ENCODE measurements at places on chromosomes 5 and 9.

GRCh38 chr9:130126721-130127433 lies 45.3 kb upstream of the NCS1 start:
- peaks cover 9% of the 10 kb centered on the region for H3K4me1 ChIP-seq
- no peak overlapping the region for H3K27ac ChIP-seq
- DNase-seq: no peak
- no peak overlapping the region for H3K4me3 ChIP-seq
- H3K36me3 ChIP-seq: peaks cover 25% of the 10 kb centered on the region

GRCh38 chr5:39657943-39658342 lies 233.2 kb upstream of the DAB2 start:
- no peak overlapping the region for H3K27ac ChIP-seq
- peaks cover 5% of the 10 kb centered on the region for H3K4me1 ChIP-seq
- no peak for DNase-seq
- H3K36me3 ChIP-seq: no peaks in the 10 kb centered on the region
- H3K27me3 ChIP-seq: no peaks in the 10 kb centered on the region
- no peak overlapping the region for H3K4me3 ChIP-seq

GRCh38 chr5:176619203-176619568 lies 9.2 kb upstream of the GPRIN1 start:
- no peaks in the 10 kb centered on the region for H3K4me1 ChIP-seq
- DNase-seq: no peak
- H3K27ac ChIP-seq: no peak overlapping the region
- H3K4me3 ChIP-seq: no peak overlapping the region

DNA sequence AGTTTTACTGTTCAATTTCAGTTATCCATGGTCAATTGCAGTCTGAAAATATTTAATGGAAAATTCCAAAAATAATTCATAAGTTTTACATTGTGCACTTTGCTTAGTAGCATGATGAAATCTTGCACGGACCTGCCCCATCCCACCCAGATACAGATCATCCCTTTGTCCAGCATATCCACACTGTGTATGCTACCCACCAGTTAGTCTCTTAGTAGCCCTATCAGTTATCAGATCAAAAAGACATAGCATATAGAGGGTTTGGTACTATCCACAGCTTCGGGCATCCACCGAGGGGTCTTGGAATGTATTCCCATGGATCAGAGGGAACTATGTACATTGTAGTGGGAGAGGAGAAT lies 97.7 kb downstream of the SLC44A1 start:
- no peaks in the 10 kb centered on the region for H3K27me3 ChIP-seq
- no peak overlapping the region for H3K27ac ChIP-seq
- no peaks in the 10 kb centered on the region for H3K36me3 ChIP-seq
- H3K4me1 ChIP-seq: no peaks in the 10 kb centered on the region

DNA sequence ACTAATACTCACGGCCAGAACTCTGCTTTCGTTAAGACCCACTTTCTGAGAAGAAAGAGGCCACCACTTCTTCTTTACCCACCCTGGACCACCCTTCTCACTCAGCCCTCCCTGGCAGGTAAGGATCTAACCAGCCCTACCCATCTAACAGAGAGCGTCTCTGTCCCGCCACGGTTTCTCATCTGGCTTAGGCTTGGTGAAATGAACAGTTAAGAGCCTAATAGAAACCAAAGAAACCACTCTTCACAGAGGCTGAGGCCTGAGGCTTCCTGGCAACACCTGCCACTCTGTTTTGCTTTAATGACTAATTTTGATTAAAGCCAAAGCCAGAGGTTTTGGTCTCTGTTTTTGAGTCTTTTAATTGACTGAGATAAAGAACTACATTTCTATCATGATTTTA lies 354.1 kb upstream of the SLC30A5 start:
- H3K36me3 ChIP-seq: no peaks in the 10 kb centered on the region
- H3K4me3 ChIP-seq: no peak overlapping the region
- DNase-seq: no peak
- no peaks in the 10 kb centered on the region for H3K27me3 ChIP-seq
- H3K27ac ChIP-seq: no peak overlapping the region
- no peaks in the 10 kb centered on the region for H3K4me1 ChIP-seq

DNA sequence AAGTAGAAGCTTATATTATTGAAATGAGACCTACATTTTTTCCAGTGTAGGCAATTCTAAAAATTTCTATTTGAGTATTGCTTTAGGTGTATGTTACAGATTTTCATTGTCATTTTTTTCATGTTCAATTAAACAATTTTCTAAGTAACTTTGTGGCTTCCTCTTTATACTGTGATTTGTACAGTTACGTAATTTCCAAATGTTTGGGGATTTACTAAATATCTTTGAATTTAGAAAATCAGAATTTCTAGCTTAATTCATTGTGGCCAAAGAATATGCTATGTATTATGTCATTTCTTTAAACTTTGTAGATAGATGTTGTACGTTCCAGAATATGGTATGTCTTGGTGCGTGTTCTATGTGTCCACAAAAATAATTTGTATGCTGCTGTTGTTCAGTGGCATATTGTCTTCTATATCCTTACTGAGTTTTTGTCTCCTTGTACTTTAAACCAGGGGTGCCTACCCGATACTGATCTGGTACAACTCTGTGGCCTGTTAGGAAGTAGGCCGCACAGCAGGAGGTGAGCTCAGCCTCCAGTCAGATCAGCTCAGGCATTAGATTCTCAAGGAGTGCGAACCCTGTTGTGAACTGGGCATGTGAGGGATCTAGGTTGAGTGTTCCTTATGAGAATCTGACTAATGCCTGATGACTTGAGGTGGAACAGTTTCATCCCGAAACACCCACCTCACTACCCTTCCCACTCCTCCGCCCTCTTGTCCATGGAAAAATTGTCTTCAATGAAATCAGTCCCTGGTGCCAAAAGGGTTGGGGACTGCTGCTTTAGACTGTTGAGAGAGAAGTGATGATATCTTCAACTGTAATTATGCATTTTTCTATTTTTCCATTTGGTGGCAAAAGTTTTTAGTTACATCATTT lies 63.5 kb downstream of the UBE2R2 start:
- H3K27me3 ChIP-seq: no peaks in the 10 kb centered on the region
- no peak overlapping the region for H3K27ac ChIP-seq
- H3K36me3 ChIP-seq: no peaks in the 10 kb centered on the region
- H3K4me1 ChIP-seq: peaks cover 2% of the 10 kb centered on the region
- DNase-seq: no peak

DNA sequence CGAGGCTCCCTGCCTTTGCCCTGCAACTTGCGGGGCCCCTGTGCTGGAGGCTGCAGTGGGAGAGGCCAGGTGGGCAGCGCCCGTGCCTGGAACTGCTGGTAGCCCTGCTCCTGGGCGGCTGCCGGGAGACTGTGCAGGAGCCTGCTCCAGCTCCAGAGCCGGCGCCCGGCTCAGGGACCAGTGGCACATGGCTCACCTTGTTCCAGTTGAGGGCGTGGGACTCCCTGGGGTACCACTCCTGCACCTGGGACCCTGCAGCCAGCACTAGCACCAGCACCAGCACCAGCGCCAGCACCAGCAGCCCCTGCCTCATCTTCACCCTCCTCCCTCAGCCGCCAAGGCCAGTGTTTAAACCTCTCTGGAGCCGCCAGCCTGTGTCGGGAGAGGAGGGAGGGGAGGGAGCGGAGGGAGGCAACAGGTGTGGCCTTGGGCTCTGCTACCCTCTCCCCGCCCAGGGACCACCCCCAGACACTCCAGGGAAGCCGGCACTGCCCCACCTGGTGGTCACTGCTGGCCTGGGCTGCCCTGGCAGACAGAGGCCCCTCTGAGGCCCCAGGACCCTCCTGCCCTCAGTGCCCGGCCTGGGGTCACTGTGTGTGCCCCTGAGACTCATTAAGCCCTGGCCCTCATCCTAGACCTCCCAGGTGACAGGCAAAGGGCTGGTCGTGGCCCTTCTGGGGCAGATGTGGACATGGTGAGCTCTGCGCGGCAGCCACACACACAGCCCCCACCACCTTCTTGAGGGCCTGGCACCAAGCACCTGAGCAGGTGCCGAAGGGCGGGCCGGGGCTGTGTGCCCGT lies at the start of gene LCN10:
Gene LCN10 (minus strand): TSS at position 350 of the 801 bp plus-strand sequence. CDS start 37 bp downstream, at position 313.
- no peaks in the 10 kb centered on the region for H3K36me3 ChIP-seq
- H3K27ac ChIP-seq: no peak within 1 kb of the TSS
- DNase-seq: no peak
- H3K27me3 ChIP-seq: no peaks in the 10 kb centered on the region

DNA sequence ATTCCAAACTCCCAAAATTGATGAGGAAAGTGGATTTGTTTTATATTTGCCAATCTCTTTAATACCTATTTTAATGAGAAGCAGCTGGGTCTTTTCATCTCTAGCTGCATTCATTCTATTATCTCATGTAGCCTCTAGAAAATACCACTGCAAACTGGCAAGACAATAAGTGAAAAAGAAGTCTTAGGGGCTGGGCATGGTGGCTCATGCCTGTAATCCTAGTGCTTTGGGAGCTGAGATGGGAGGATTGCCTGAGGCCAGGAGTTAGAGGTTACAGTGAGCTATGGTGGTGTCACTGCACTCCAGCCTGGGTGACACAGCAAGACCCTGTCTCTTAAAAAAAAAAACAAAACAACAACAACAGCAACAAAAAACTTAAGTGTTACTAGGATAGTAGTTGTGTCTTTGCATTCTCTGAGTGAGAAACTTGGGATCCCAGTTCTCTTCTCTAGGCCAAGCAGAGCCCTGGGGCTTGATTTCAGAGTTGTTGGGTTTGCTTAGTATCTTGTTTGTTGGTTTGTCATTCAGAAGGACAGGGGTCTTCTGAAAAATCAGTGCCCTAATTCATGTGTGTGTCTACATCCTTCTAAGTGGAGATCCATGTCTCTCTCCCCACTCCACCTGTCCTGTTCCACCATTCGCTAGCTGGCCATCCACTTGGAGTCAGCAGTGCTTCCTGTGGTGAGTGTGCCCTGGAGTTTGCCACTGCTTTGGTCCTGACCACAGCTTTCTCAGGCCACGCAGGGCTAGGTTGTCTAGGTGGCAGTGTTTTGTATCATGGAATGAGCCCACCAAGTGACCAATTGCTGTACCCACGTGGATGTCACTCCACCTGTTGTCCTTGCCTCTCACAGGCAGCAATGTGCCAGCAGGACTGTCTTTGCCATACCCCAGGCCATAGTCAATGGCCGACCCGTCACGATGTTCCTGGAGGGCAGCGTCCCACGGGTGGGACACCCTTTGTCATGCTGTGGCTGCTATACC lies 19.5 kb downstream of the MARCHF6 start:
- no peaks in the 10 kb centered on the region for H3K27me3 ChIP-seq
- no peak overlapping the region for H3K4me3 ChIP-seq
- H3K4me1 ChIP-seq: no peaks in the 10 kb centered on the region
- no peak for DNase-seq
- H3K36me3 ChIP-seq: peaks cover 8% of the 10 kb centered on the region

DNA sequence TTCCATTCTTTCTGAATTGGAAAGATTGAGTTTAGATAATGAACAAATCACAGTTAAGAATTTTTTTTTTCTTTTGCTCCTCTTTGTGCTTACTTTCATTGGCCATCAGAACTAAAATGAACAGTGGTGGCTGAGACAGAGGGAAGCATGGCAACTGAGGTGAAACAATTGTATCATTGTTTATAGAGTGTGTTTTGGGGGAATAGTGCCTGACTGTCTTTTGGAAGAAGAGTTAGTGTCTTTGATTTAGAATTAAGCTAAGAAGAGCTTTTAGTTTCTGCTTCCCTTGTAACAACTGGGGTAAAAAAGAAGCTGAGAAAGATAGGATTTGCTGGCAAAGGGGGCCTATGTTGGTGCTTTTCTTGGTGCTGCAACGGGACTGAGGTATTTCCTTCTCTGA lies 24.0 kb downstream of the HSD17B4 start:
- no peak overlapping the region for H3K27ac ChIP-seq
- no peak for DNase-seq
- H3K36me3 ChIP-seq: no peaks in the 10 kb centered on the region
- H3K27me3 ChIP-seq: no peaks in the 10 kb centered on the region
- no peaks in the 10 kb centered on the region for H3K4me1 ChIP-seq

- peaks cover 2% of the 10 kb centered on the region for H3K36me3 ChIP-seq
- H3K4me1 ChIP-seq: no peaks in the 10 kb centered on the region
- no peak for DNase-seq
- H3K27ac ChIP-seq: no peak overlapping the region
Measured at GRCh38 chr9:93600504-93600903, 24.1 kb downstream of the PHF2 start.

GRCh38 chr5:123937230-123937629 lies 425.3 kb downstream of the CSNK1G3 start:
- no peaks in the 10 kb centered on the region for H3K27me3 ChIP-seq
- DNase-seq: peak; percentile 46
- no peaks in the 10 kb centered on the region for H3K36me3 ChIP-seq
- no peaks in the 10 kb centered on the region for H3K4me1 ChIP-seq
- no peak overlapping the region for H3K27ac ChIP-seq

- DNase-seq: no peak
- H3K27me3 ChIP-seq: no peaks in the 10 kb centered on the region
- H3K4me1 ChIP-seq: no peaks in the 10 kb centered on the region
- H3K27ac ChIP-seq: no peak overlapping the region
Measured at GRCh38 chr5:54895816-54896341, 89.5 kb downstream of the ESM1 start.

DNA sequence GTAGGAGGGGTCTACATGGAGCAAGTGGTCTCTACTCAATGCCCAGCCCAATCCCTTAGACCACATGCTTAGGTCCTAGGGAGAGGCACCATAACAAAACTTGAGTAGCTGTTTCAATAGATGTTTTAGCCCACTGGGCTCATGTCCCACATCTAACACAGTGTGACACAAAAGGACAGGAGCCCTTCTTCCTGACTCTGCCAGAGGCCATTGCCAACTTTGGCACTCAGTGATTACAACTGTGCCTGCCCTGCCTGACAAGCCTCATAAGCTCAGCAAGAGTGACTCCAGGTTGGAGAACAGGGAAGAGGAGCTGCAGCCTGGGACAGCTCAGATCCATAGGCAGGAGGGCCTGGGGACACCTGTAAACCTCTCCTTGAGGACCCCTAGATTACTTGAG lies 230.8 kb downstream of the ENC1 start:
- H3K4me3 ChIP-seq: no peak overlapping the region
- no peak overlapping the region for H3K27ac ChIP-seq
- H3K27me3 ChIP-seq: no peaks in the 10 kb centered on the region
- no peak for DNase-seq

- H3K36me3 ChIP-seq: no peaks in the 10 kb centered on the region
- H3K4me1 ChIP-seq: no peaks in the 10 kb centered on the region
- H3K27ac ChIP-seq: no peak overlapping the region
- no peak for DNase-seq
- no peak overlapping the region for H3K4me3 ChIP-seq
Measured at GRCh38 chr9:94725293-94725692, 1.2 kb upstream of the AOPEP start.

DNA sequence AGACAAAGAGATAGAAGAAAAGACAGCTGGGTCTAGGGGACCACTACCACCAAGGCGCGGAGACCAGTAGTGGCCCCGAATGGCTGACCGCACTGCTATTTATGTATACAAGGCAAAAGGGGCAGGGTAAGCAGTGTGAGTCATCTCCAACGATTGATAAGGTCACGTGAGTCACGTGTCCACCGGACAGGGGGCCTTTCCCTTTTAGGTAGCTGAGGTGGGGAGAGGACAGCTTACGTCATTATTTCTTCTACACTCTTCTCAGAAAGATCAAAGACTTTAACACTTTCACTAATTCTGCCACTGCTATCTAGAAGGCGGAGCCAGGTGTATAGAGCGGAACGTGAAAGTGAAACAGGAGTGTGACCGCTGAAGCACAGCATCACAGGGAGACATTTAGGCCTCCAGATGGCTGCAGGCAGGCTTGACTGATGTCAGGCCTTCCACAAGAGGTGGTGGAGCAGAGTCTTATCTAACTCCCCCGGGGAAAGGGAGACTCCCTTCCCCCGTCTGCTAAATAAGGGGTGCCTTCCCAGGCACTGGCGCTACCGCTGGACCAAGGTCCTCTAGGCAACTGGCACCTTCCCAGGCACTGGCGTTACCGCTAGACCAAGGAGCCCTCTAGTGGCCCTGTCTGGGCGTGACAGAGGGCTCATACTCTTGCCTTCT lies 6.1 kb upstream of the PRR16 start:
- no peak overlapping the region for H3K4me3 ChIP-seq
- H3K27me3 ChIP-seq: no peaks in the 10 kb centered on the region
- H3K4me1 ChIP-seq: no peaks in the 10 kb centered on the region
- H3K36me3 ChIP-seq: no peaks in the 10 kb centered on the region

Measured in trophoblast cell (in vitro differentiated cells and primary cell).